ENCODE measurements at places on chromosomes 2 and 18. TPM values are rescaled to one million over a fixed set of nuclear protein-coding genes. Genes with fewer than 3 reads are reported as not detected.
A peak's percentile ranks its signal among the peaks of the same experiment; 100 is the strongest.

Gene GPR75
- 2.1 TPM for total RNA-seq

Gene POLR1A
- 60.3 TPM for total RNA-seq

Gene ST6GAL2
- total RNA-seq: not detected

Gene B4GALT6
- 5.1 TPM for total RNA-seq

Gene AQP12A
- total RNA-seq: not detected

Gene STAT4
- total RNA-seq: 54.7 TPM

Gene HOXD9
- total RNA-seq: not detected

Gene MROH2A
- not detected for total RNA-seq

Gene GPR155
- total RNA-seq: 4.5 TPM

GRCh38 chr2:5444854-5445253 is 247.3 kb upstream of the SOX11 start:
- DNase-seq: no peak

DNA sequence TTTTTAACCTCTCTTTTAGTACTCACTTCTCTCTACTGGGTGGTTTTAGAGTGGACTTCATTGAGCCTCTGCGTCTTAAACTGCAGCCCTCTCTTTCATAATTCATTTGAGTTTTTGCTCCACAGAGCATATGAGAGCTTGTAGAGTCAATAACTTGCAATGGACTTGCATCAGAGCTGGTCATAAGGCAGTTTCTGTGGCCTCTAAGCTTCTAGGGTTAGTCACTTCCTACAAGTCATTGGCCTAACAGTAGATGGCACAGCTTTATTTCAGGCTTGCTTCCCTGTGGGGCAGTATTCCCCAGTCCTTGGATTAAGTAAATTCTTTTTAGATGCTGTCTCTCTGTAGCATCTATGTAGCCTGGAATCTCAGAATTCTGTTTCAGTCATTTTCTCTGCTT is 1435.7 kb downstream of the LRP1B start:
- no peak for DNase-seq

GRCh38 chr2:180599804-180600203 is 380.6 kb upstream of the UBE2E3 start:
- no peak for DNase-seq

- DNase-seq: peak; percentile 62
Observed at GRCh38 chr2:42095923-42096408, 48.1 kb downstream of the PKDCC start.

DNA sequence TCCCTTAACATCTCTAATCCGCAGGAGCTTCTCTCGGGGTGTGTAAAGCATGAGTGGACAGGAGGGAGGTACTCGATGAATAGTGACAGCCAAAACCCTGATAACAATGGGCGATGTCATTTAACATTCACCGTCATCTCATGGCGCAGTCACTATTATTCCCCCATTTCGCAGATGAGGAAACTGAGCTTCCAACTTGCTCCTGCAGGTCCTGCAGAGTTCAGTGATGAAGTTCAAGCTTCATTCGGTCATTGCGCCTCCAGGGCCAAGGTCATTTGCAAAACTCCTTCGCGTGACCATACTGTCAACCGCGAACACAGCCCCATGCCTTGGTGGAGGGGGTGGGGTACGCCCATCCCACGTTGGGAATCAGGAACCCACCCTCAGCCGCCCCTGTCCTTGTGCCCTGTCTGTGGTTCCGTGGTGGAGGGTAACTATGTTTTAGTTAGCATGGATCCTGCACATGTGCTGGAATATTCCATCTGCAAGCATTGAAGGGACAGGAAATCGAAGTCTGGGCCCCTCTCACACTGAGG is 215.5 kb downstream of the TFCP2L1 start:
- DNase-seq: no peak

DNA sequence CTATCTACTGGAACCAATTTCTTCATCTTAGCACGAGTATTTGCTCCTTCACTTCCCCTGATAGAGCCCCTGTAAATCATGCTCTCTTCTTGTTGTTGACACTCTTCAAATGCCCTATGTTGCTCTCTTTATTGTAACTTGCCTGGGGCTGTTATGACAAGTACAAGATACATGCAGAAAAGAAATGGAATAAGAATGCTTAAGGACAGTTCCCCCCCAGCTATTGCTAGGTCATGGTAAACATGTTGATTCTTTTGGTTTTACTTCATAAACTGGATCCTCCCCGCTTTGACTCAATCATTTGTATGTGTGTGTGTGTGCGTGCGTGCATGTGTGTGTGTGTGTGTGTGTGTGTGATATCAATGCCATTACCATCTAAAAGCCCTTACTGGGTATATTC is 368.5 kb upstream of the CNTNAP5 start:
- DNase-seq: no peak

- no peak for DNase-seq
Observed at GRCh38 chr18:58975781-58976180, 111.1 kb downstream of the ZNF532 start.

DNA sequence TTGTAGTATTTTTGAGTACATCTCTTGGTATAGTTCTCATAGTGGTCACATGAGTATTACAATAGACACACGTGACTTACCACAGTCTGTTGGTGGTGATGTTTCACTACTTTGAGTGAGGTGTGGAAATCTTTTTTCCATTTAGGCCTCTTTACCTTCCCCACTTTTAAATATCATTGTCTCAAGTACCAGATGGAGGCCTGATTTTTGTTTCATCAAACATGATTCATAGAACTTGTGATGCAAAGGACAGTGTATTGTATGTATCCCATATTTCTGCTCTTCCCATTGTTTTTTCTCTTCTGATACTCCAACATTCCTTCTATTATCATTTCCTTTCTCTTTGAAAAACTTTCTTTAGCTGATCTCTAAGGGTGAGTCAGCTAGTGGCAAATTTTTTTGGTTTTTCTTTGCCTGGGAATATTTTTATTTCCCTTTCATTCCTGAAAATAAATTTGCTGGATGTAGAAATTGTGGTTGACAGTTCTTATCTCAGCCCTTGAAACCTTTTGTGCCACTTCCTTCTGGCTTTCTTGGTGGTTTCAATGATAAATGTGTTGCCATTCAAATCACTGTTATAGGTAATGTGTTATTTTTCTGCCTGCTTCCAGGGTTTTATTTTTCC is 32.8 kb downstream of the RFX8 start:
- DNase-seq: no peak

DNA sequence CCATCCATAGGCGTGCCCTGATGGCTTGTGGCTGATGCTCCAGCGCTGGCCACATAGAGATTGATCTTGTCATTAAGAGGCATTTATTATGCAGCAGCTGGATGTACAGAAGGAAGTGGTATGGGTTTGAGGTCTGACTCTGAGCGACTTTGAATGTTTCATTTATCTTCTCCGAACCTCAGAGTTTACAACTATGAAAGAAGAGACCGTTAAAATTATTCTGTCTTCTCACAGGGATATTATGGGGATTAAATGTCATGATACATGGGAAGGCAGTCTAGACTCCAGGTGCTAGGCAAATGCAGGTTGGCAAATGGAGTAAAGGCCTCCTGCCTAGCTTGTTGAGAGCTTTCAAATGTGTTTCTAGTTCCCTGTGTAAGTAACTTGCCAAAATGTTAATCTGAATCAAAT is 30.3 kb downstream of the MOGAT1 start:
- no peak for DNase-seq

- DNase-seq: no peak
Observed at GRCh38 chr18:12008181-12008767, 27.0 kb downstream of the IMPA2 start.

Measured in CD8-positive, alpha-beta memory T cell (primary cell).